ENCODE measurements at places on chromosomes 6 and 20. TPM values are rescaled to one million over a fixed set of nuclear protein-coding genes. Genes with fewer than 3 reads are reported as not detected.

Gene TPBG
- polyA plus RNA-seq, result 9.4 TPM

DNA sequence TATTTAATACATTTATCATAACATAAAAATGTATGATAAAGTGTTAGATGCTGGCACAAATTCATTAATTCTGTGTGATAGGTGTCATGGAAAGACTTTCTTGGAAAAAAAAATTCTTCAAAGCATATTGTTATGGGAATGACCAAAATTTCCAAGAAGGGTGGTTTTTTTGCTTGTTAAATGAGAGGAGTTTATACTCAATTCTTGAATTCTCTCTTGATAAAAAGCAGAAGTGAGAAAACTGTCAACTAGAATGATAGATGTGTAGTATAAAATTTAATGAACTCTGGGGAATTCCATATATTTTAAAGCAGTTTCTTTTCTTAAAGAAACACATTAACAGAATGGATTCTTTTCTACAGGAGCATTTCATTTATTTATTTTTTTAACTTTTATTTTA lies 62.0 kb upstream of the SNAP91 start:
- DNase-seq, result no peak

- no peak for DNase-seq
Measured at GRCh38 chr20:49825521-49826033, 12.9 kb downstream of the SLC9A8 start.

GRCh38 chr6:44603044-44603686 lies 215.7 kb downstream of the CDC5L start:
- DNase-seq, result no peak

Data from forelimb muscle (tissue), 1 donor.